ENCODE measurements at places on chromosomes 4 and X.

GRCh38 chr4:136754810-136755530 lies 777.3 kb downstream of the PCDH18 start:
- no peaks in the 10 kb centered on the region for H3K27me3 ChIP-seq
- no peak overlapping the region for H3K4me3 ChIP-seq
- no peaks in the 10 kb centered on the region for H3K36me3 ChIP-seq
- H3K27ac ChIP-seq: no peak overlapping the region

- no peak overlapping the region for H3K27ac ChIP-seq
- H3K36me3 ChIP-seq: no peaks in the 10 kb centered on the region
- no peaks in the 10 kb centered on the region for H3K4me1 ChIP-seq
These were observed 38.4 kb downstream of the UGT2A2 start for GRCh38 chr4:69601065-69601464.

DNA sequence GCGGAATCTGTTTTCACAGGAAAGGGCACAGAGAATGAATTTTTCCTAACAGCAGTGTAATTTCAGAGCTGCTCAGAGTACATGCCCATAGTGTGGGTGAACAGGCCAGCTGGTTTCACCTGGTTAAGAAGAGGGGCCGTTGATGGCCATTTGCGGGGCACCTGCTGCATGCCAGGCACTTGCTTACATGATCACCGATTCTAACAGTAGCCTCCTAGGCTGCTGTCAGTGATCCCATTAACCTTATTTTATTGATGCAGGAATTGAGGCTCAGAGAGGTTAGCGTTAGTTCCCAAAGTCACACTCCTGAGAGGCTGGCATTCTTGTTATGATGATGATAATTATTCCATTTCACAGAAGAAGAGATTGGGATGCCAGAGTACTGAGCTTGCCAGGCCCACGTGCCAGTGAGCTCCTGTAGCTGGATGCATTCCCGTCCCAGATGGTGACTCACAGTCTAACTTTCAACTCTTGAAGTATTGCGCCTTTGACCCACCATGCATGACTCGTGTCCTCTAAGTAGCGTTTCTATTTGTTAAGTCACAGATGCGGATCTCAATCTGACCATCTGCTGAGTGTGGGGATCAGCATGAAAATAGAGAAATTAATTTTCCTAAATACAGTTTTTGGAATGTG lies 76.5 kb downstream of the PSAPL1 start:
- H3K36me3 ChIP-seq: no peaks in the 10 kb centered on the region
- no peaks in the 10 kb centered on the region for H3K4me1 ChIP-seq
- DNase-seq: no peak
- H3K27me3 ChIP-seq: no peaks in the 10 kb centered on the region

DNA sequence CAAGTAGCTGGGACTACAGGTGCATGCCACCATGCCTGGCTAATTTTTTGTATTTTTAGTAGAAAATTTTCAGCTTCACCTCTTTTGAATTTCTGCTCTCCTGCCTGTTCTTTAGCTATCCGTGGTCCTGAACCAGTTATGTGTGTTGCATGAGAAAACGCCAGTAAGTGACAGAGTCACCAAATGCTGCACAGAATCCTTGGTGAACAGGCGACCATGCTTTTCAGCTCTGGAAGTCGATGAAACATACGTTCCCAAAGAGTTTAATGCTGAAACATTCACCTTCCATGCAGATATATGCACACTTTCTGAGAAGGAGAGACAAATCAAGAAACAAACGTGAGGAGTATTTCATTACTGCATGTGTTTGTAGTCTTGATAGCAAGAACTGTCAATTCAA lies 13.9 kb downstream of the ALB start:
- H3K27me3 ChIP-seq: no peaks in the 10 kb centered on the region
- H3K27ac ChIP-seq: no peak overlapping the region
- no peak overlapping the region for H3K4me3 ChIP-seq
- no peaks in the 10 kb centered on the region for H3K36me3 ChIP-seq
- H3K4me1 ChIP-seq: no peaks in the 10 kb centered on the region

GRCh38 chr4:70589785-70590184 lies 2.3 kb upstream of the AMBN start:
- no peaks in the 10 kb centered on the region for H3K4me1 ChIP-seq
- H3K27me3 ChIP-seq: no peaks in the 10 kb centered on the region
- no peak overlapping the region for H3K4me3 ChIP-seq
- no peak for DNase-seq
- H3K36me3 ChIP-seq: no peaks in the 10 kb centered on the region

GRCh38 chr4:165079476-165079875 lies 25.8 kb downstream of the TRIM75 start:
- H3K4me3 ChIP-seq: no peak overlapping the region
- H3K27ac ChIP-seq: no peak overlapping the region
- H3K36me3 ChIP-seq: peaks cover 20% of the 10 kb centered on the region
- no peaks in the 10 kb centered on the region for H3K27me3 ChIP-seq
- no peak for DNase-seq

Data from activated CD8-positive, alpha-beta T cell treated with anti-CD3 and anti-CD28 coated beads for 36 hours (primary cell).